ENCODE measurements at places on chromosomes 1 and 21.

- DNase-seq = no peak
Observed at GRCh38 chr1:17588048-17588871, 48.8 kb downstream of the ARHGEF10L start.

DNA sequence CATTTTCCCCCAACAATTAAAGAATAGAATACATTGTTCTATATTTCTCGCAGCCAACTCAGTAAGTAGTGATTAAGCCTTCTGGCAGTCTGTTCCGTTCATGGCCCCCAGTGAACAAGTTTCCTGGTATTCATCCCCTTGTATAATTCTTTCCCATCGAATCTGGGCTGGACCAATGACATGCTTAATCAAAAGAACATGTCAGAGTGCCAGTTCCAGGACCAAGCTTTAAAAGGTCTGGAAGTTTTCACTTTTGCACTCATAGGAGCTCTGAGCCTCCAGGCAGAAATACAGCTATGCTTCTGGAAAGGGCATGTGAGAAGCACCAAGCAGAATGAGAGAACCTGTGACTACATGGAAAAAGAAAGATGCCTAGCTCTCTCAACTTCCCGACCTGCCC lies 22.5 kb upstream of the DPYD start:
- no peak for DNase-seq

DNA sequence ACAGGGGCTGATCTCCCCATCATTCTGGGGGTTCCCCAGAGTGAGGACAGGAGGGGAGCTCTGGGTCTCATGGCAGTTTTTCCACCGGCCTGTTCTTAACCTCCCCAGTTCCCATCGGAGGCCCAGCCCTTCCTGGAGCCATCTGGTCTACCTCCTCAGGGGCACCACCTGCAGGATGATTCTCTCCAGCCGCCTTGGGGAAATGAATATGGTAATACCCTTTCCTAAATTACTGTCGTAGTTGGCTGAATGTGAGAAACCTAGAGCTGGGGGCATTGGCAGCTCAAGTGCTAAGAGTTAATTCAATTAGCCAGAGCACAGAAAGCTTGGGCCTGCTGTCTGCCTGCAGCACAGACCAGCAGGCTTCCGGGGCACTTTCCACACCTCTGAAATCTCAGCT lies 64.9 kb downstream of the TAS1R2 start:
- DNase-seq = no peak

- no peak for DNase-seq
Observed at GRCh38 chr1:228370941-228371740, 35.5 kb downstream of the TRIM11 start.

- DNase-seq = no peak
Observed at GRCh38 chr21:8991968-8992621, 1529.3 kb upstream of the TPTE start.

DNA sequence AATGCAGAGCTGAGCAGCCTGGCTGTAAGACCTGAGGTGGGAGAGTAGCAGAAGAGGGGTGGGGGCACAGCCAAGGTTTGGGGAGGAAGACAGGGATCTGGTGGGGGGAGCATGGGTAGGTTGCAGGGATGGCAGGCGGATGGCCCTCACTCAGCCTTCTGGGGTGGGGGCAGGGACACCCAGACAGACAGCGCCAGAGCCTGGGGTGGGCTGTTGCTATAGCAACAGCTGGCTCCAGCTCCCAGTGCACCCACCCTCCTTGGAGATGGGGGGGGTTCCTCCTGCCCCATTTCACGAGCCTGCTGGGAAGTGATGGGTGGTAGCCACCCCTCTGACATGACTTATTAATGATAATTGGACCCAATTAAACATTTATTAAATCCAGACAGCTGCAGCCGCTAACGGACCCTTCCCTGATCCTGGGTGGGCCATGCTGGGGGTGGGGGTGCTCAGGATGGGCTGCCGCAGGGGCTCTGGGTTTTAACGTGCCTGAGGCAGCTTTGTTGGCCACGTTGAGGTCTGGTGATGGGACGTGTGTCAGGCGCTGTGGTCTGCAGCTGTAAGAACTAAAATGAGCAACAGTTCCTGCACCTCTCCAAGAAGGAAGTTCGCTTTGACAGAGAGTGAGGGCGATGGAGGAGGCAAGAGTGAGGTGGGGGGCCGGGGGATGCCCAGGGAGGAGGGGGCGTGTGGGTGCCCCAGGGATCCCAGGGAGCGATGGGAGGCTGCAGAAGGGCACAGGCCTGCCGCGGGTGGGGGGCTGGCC lies 19.4 kb downstream of the AGRN start:
- DNase-seq = no peak

DNA sequence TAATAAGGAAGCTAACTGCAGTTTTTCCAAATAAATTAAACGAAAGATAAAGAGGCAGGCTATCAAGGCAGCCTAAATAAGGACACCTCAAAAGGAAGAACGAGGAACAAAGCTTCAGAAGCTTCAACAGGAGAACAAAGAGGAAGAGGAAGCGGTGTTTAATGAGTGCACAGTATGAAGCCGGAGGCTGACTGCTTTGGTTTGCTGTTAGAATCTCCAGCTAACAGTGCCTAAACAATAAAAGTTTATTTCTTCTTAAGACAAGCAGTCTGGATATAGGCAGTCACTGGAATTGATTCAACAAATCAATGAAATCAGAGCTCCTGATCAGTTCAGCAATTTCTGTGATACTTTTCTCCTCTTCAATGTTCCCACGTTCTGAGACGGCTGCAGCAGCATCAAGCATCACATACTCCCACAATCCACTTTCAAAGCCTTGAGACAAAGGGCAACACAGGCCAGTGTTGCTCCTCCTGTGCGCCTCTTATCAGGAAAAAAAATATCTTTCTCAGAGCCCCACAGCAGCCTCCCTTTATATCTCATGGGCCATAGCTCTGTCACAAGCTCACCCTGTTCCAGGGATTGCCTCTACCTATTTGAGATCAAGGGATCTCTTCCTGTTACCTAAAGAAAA lies 365.6 kb upstream of the ST6GALNAC5 start:
- no peak for DNase-seq

- DNase-seq = no peak
Observed at GRCh38 chr1:235960809-235961208, 94.1 kb upstream of the LYST start.

DNA sequence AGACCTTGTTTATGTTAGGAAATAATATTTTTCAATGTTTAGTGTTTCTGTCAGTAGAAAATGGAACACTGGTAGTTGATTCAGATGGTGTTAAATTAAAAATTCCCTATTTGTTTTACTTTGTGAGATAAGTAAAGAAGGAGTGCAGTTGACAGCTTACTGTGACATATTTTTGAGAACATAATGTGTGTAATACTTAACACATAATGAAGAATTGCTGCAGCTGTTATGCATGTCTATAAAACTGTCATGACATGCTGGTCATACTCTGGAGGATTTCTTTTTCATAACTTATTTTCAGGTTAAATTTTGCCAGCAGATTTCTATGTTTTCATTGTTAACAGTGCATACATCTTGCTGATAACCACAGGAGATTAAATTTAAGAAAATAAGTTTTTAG lies 296.1 kb downstream of the CTH start:
- no peak for DNase-seq

GRCh38 chr1:40774266-40774998 lies 9.2 kb upstream of the KCNQ4 start:
- peak; percentile 60 for DNase-seq

DNA sequence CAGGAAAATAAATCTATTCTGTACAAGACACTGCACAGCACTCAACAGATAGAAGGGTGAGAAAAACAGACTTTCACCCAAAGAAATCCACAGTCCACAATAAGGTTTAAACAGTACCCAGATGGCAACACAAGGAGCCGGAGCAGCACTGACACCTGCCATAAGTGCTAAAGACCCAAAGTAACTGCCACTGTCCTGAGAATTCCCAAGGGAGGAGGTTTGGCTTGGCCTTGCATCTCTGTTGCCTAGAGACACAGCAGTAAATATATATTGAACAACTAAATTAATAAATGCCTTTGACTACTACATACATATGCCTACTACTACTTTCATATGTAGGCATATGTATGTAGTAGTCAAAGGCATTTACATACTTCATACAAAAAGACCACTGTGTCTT lies 68.0 kb downstream of the VAV3 start:
- no peak for DNase-seq

DNA sequence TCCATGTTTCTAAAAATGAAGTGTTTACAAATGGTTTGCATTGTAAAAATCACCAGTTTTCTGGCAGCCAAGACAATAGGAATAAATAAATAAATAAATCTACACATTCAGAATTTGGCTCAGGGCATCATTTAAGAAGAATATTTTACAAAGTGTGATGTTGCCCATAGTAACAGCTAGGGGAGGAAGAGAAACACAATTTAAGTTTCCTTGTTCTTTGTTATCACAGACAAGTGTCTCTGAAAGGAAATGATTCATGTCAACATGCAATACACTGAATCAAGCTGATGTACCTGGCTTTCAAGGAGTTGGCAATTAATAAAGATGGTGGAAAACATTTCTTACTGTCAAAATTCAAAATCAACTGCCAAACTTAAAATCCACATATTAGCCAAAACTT lies 74.7 kb downstream of the LHX8 start:
- no peak for DNase-seq

- DNase-seq = peak; percentile 62
Observed at GRCh38 chr1:89523572-89524368, 859 bp upstream of the LRRC8B start.

GRCh38 chr1:111952125-111952657 lies 37.3 kb downstream of the KCND3 start:
- no peak for DNase-seq

GRCh38 chr21:31426235-31426797 lies 82.3 kb upstream of the TIAM1 start:
- peak; percentile 19 for DNase-seq

GRCh38 chr1:50750021-50750619 lies 209.9 kb downstream of the FAF1 start:
- no peak for DNase-seq

- no peak for DNase-seq
Observed at GRCh38 chr1:222522105-222522915, 25.6 kb downstream of the HHIPL2 start.

DNA sequence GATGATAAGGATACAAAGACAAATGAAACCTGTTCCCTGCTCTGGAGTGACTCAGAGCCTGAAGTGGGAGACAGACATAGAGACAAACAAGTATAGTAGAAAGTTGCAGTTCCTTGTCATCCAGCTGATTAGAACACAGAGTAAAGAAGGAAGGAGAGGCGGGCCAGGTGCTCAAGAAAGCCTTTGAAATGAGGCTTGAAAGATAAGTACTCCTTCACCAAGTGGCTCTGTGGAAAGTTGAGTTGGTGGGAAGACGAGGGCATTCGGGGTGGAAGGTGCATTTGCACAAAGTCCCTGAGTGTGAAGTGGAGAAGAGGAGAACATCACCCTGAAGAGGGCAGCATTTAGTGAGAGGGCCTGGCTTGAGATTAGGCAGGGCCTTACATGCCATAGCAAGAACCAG lies 17.0 kb downstream of the MARK1 start:
- DNase-seq = no peak

GRCh38 chr21:36477559-36477958 lies 2.4 kb downstream of the CLDN14 start:
- DNase-seq = no peak

DNA sequence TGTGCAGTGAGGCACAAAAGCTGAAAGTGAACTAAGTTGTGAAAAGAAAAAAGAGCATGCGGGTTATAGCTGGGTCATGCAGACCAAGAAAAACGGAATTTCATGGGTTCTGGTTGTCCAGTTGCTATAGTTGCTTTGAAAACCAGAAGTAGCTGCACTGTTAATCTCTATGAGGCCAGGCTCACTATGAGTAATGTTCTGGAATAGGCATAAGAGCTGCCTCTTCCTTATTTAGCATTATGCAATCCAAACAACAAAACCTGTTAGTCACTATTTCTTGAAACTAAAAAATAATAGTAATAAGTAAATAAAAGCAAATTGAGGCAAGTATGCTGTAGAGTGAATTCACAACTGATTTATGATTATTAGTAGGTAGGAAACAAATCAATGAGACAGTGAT lies 1383.7 kb downstream of the MRPL39 start:
- no peak for DNase-seq

- DNase-seq = no peak
Observed at GRCh38 chr1:172345077-172345476, 75.4 kb upstream of the C1orf105 start.

DNA sequence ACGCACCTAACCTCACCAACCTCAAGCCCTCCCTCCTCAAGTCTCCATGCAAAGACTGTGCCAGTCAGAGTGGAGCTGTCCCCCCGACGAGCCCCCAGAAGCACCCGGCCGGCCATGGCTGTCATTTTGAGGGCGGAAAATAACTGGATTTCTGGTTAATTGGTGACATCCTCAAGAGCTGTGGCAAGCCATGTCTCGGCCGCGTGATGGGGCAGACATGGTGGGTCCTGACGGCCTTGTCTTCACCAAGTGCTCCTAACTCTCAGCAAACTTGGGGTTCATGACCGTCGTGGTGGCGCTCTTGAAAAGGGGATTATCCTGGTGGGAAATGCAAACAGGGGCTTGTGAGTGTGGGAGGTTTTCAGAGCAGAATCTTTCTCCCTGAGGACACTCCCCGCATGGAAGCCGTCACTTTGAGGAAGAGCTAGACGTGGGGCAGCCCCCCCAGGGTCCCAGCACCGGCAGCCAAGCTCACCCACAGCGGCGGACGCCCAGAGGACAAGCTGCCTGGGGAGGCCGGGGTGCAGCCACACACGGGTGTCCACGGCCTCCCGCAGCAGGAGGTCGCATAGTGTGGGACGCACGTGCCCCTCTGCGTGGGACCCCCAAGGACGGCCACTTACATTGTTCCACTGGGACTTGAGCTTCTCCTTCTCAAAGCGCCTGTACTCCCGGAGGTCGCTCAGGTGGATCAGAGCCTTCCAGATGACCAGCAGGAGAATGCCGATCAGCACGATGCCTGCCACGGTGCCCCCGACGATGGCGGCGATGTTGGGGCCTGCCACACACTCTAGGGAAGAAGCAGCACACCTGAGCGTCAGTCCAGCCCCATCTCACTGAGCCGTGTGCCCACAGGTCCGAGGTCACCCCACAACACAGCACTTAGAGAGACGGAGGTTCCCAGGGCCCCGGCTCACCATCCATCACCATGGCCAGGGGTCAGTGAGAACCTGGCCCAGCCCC lies 12.9 kb upstream of the PTTG1IP start:
- DNase-seq = no peak

DNA sequence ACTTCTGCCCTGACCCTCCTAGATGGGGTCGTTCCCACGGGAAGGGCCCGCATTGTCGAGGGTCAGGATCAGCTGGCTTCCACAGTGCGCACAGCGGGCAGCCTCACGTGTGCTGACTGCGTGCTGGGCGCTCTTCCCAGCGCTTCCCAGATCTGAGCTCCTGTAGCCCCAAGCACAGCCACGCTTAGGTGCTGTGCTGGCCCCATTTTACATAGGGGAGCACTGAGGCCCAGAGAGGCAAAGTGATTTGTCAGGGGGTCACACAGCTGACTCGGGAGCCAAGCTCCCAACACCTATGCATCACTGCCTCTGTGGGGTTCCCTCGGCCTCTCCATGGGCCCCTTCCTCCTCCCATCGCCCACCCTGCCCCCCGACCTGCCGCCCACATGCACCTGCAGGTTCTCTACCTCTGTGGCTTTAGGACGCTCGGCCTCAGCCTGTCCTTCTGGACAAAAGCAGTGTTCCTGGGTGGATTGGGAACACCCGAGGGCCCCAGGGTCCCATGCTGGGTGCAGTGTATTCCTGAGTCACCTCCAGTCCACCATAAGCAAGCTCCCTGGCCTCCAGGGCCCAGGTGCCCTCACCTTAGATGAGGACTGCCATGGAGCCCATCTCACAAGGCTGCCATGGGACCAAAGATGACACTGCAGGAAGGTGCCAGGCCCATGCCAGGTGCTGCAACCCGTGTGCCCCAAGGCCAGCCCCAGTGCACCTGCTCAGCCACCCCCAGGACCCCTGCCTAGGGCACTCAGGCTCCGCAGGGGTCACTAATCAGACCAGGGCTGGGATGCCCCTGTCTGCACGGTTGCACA lies 23.3 kb downstream of the TFF3 start:
- peak; percentile 12 for DNase-seq
